ENCODE measurements at places on chromosomes 11 and 22.
A peak's percentile ranks its signal among the peaks of the same experiment; 100 is the strongest.

GRCh38 chr11:103929170-103929903, 107.1 kb upstream of the DDI1 start:
- no peak for DNase-seq

DNA sequence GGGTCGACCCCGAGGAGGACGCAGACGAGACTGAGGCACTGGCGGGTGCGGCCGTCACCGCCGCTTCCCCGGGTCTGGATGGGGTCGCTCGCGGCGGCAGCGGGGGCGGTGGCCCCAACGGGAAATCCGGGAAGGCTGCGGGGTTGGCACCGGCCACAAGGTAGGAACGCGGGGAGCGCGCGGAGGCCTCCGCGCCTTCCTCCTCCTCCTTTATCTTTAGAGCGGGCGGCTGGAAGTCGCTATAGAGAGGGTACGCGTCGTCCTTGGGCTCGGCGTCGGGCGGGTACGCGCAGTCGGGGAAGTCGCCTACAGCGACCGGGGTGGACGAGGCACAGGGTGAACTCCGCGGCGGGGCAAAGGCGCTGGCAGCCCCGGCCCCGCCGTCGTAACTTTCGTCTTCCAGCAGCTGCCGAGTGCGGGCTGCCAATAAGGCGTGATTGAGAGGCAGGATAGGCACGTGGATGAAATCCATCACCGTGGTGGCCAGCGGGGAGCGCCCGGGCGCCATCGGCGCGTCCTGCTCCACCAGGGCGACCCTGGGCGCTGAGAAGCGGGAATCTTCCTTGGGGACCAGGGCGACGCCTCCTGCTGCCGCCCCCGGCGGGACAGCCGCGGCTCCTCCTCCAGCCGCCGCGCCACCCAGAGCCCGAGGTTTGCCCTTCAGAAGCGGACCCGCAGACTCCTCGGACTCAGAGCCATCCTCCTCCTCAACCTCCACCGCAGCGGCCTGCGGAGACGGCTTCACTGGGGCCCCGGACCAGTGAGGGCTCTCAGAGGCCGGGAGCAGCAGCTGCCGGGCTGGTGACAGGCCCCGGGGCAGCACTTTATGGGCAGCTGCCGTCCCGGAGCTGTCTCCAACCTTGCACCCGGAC, 1.7 kb downstream of the PGR start:
- peak; percentile 10 for DNase-seq

DNA sequence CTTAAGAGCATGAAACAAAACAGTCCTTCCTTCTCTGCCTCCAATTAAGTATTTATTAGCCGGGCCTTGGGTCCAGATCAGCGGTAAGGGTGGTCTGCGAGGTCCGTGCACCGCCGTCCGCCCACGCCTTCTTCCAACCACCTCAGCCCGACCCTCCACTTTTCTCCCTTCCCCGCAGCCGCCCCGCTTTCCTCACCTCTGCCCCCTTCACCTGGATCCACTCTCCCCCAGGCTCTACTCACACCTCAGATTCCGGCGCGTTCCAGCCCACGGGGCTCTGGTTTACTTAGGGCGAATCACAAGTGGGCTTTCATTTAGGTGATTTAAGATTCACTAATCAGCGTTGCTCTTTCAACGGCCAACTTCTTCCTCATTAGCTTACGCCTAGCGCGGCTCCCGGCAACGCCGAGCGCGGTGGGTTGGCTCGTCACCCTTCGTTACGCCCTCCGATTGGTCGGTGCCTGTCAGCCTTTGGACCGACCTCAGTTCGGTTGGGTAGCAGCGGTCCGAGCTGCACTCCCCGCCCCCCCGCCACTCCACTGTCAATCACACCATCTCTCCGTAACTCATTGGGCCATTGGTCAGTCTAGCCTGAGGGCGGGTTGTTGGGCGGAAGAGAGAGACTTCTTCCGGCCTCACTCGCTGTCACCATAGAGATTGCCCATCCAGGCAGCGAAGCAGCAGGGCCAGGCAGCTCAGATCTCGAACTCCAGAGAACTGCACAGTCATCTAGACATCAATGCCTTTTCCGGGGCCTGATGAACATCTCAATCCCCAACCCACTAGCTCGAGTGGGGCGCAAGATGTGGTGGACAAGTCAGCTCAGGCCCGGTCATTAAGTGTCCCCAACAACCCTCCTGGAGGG, at the start of gene TMEM218:
Gene TMEM218, minus strand, starts transcription at position 284 of the 865 bp plus-strand sequence. CDS start 9,385 bp downstream, outside the sequence.
- peak; percentile 99 for DNase-seq

DNA sequence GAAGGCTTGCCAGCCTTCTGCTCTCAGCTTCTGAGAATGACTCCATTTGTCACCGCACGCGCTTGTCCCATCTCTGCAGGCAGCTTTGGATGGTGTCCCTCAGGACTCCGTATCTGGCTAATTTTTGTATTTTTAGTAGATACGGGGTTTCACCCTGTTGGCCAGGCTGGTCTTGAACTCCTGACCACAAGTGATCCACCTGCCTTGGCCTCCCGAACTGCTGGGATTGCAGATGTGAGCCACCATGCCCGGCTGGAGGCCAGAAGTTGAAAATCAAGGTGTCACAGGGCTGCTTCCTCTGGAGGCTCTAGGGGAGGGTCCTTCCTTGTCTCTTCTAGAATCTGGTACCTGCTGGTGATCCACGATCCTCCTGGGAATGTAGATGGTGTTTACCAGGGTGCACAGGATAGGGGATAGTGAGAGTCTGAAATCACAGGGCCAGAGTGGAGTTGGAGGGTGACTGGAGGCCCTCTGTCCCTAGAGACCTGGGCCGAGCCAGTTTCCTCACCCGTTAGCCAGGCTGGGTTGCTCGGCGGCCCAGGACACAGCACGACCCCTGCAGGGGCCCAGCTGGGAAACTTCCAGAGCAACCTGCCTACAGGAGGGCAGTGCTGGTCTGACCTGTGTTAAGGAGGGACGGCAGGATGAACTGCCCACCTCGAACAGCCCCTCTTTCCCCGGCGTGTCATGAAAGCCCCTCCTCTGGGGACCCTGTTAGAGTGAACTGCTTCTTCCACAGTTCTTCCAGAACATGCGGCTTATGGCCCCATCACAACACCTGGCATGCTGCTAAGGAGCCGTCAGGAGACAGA, 48.9 kb upstream of the SHANK2 start:
- no peak for DNase-seq

GRCh38 chr22:46649141-46650077, 29.2 kb downstream of the GRAMD4 start:
- peak; percentile 93 for DNase-seq

GRCh38 chr11:33448461-33449130, 191.4 kb downstream of the HIPK3 start:
- DNase-seq, result no peak

- no peak for DNase-seq
These were observed 141.8 kb downstream of the NTM start for GRCh38 chr11:131512228-131512627.

DNA sequence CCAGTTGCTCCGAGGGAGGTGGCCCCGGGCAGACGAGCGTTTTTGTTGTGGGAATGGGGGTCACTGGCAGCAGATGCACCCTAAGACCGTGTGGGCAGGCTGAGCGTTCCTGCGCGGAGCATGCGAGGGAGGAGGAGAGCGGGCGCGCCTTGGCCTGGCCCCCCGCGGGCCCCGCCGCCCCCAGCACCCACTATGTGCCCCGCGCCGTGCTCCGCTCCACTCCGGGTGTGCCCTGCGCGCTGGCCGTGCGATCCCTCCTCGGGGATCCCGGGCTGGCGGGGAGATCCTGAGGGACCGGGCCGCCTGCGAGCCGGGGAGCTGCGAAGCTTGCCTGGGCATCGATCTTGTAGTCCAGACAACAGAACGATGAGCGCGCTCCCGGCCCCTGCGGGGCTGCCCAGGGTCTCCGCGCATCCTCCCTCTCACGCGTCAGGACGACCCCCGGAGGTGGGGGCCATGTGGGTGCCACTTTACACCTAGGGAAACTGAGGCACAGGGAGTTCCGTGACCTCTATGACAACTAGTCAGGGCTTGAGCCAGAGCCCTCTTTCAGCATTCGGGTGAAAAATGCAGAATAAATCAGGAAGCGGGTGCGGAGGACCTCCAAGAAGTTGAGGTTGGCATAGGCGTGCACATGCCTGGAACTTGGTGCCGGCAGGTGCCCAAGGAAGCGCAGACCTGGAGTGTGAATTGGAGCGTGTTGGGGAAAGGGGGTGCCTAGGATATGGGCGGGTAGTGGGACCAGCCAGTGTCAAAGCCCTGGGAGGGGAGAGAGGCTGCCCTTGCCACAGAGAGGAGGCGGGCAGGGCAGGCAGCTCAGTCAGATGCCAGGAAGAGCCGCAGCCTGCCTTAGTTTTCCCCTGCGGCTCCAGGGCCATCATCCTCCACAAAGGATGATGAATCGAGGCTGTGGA, 1.3 kb upstream of the KMT5B start:
- no peak for DNase-seq

All from fibroblast of villous mesenchyme (primary cell).